Stimulated activated naive CD4-positive, alpha-beta T cell treated with Interleukin-2 at 50 U/mL for 16 hours (primary cell): ENCODE measurements at places on chromosomes 1 and 21.

- no peak for DNase-seq
These were observed 35.2 kb downstream of the CCN1 start for GRCh38 chr1:85615586-85616363.

DNA sequence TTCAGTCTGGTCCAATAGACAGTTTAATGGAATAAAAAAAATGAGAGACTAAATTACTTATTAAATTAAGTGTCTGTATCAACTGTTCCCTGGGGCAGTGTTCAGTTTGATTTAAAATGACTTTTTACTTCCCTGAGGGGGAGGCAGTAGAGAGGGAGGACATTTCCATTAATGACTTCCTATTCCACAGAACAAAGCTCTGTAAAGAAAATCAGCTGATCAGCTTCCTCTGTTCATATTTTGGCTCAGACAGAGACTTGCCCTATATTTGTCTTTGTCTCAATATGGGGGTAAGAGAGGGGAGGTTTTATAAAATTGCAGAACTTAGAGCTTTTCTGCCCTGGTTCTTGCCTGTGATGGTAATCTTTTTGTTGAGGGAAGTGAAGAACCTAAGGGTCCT lies 8.4 kb downstream of the CFAP126 start:
- no peak for DNase-seq

DNA sequence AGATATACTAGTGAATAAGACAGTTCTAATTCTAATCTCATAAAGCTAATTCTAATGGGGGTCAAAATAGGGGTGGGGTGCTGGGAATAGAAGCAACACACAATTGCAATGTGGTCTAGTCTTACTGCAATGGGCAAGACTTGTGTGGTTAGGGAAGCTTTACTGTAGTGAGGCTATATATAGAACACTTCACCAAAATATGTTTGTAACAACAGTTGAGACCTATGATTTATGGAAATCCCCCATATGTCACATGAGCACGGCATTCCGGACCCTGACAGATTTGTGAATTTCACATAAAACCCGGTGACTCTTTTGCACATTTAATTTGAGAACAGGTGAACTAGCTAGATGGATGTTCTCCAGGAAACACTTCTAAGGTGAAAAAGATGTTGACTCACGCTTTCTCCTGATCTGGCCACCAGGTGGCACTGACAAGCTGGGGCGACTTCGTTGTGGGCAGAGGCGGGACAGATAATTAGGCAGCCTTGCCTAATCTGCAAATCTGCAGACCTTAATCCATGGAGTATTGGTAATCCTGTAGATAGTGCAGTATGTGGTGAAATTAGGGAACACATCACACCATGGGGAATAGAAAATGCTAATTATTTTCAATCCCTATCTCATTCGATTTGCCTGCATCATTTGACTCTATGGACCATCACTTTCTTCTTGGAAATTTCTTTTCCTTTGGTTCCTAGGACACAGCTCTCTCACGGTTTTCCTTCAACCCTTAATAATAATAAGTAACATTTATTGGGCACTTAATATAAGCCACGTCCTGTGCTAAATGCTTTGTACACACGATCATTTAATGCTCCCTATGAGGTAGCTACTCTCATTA lies 37.7 kb downstream of the KIAA0040 start:
- peak; percentile 62 for DNase-seq

DNA sequence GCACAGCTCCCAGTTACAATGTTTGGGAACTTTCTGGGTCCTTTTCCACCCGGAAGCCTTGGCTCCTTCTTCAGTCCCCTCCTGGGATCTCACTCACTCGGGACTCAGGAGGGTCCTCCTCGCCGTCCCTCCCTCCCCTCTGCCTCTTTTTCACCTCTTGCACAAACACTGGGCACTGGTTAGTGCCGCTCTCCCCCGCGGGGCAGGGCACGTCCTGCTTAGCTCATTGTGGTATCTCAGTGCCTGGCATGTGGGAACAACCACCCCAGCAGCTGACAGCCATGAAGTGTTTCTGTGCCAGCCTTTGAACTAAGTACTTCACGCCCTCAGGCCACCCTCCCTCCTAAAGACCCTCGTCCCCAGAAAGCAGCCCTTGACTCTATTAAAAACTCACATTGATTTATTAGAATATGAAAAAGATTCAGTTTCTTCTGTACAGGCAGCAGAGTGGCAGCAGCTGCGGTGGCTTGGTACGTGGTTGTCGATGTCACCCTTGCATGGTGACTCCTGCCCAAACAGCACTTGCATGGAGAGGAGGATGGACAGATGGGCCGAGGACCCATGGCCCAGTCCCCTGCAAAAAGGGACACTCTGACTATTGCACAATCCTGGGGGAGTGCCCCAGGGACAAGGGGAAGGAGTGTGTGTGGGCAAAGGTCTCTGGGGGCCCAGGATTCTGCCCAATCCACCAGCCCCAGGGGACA lies 56.3 kb downstream of the SLC9A1 start:
- no peak for DNase-seq

DNA sequence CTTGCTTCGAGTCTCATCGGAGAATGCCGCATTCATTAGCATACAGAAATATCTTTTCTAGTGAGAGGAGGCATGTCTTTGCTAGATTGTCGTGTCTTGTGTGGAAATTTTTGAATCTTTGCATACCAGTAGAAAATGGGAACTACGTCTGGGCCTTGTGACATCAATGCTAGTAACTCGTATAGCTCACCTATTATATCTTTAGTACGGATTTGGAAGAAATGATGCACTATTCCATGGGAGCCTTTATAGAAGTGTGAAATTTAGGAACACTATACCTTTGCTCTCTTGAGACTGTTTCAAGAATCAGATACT lies 835 bp downstream of the UHMK1 start:
- no peak for DNase-seq

- no peak for DNase-seq
These were observed 950 bp upstream of the KRTAP10-7 start for GRCh38 chr21:44599264-44600029.

GRCh38 chr21:29418813-29419212 lies 120.1 kb downstream of the BACH1 start:
- no peak for DNase-seq

DNA sequence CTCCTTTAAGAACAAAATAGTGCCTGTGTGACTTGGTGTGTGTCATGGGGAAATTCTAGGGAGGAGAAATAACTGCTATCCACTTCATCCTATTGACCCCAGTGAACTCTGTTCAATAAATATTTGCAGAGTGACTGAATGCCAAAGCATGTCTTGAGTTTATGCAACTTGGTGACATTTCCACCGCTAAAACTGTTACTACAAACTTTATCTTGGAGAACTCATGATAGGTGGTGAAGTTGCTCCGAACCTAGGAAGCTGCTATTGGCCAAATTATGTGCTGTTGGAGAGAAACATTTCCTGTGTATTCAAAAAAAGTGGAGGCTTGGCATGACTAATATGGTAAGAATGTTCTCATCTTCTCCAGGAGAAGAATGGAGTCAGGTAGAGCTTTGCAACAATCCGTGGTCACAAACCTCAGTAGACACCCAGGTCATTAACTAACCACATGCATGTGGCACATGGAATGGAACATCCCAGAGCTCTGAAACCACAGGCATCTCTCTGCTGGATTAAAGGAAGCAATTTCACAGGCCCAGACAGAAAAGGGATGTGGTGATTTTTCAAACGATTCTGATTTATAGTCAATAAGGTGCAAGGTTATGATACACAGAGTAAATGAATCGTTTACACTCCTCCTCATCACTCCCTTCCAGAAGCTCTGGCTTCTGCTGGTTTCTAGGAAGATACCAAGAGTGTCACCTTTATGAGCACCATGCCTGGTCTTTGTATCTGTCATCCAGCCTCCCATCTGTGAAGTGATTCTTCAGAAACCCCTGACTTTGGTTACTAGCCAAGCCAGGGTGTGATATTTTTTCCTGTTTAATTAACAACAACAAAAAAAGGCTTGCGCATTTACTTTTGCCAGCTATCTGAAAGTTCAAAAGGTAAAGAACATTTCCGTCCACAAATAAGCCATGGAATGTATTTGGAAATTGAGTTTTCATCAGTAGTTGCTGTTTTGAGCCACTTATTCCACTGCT lies 361.1 kb downstream of the TGFB2 start:
- no peak for DNase-seq

DNA sequence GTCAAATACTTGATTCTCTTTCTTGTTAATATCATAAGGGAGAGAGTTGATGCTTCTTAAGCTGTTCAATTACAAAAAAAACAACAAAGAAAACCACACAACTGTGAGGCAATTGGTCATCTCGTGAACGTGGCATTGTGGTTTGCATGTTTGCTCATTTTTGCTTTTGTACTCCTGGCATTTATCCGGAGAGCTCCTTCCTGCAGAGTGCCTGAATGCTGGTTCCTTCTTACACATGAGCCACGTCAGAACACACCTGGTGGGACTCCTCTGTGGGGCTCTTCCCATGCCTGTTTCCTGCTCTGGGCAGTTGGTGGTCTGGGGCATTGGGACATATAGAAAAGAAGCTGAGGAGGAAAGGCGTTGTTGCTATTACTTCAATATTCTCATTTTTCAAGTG lies 25.7 kb downstream of the KCNK1 start:
- DNase-seq: no peak

DNA sequence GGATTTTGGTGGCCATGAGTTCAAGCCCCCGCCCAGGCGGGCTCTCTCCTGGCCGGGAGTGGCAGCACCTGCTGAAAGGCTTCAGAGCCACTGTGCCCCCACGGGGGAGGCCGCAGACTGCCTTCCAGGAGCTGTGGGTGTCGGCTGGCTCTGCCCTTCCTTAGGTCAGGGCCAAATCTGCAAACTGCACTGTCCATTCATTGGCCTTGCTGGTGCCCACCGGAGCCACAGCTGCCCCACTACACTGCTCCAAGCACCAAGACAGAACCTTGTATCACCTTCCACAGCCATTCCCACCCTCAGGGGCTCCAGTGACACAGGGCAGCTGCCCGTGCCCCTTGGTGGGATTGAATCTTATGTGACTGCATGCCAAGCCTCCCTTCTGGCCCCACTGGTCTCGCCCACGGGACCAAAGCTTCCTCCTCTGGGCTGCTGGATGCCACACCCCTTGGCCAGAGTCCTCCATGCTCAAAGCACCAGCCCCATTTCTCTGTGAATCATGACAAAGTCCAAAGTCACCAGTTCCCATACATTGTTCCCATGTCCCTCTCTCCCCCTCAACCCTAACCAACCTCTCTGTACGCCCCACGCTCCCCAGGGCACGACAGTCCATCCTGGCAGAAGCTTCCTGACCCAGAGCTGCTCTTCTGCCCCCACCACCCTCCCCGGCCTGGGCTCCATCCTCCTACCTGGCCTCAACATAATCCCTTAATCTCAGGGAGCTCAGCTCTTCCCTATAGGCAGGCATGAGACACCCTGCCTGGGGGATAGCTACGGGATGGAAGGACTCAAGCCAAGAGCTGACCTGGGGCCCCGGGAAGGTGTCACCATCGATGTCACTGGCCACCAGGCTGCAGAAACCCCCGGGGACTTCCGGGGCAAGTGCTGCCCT lies 20.9 kb upstream of the GPR153 start:
- no peak for DNase-seq

- DNase-seq: no peak
These were observed 46.2 kb downstream of the ATP5PF start for GRCh38 chr21:25688275-25689155.

DNA sequence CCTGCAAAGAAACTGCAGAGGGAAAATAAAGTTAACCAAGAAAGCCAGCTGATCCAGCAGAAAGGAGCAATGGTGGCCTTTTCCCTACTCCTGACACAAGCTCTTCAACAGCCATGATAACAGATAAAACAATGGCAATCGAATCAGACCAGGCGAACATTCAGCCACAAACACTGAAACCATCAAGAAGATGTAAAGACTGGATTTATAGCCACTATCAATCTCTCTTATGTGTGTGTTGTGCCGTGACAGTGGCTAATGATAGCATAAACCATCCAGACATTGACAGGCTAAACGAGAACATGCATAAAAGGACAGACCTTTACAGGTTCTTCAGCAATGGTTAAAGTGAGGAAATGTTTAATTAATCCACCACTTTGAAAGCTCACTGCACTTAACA lies 78.1 kb upstream of the RAB4A start:
- no peak for DNase-seq

DNA sequence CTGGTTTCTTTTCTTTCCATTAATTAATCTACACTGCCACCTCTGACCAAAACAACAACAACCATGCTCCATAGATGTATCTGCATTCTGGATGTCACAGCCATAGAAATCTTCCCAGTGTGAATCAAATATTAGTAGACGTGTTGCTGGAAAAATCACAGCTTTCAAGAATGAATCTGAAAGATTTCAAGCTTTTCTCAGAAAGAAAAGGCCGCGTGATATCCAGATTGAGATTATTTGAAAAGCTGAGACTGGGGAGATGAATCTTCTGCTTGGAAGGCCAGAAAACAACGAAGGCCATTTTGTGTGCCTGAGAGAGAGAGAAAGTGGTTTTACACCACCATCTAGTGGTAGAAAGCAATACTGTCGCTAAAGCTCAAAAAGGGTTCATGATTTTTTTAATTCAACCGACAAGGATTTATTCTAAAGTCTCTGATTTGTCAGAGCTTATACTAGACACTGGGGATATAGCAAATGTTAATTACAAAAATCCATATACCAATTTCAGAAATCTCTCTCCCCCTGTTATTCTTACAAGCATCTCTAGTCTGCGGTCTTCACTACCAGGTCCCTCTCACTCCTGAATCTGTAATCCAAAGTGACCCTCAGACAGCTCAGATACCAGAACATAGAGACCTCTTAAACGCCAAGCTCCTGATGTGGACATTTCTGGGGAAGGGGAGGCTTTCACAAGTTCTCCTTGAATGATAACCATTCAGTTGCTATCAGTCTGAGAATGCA lies 87.5 kb upstream of the SGIP1 start:
- DNase-seq: no peak
